ENCODE measurements at places on chromosomes 2 and 18. TPM values are rescaled to one million over a fixed set of nuclear protein-coding genes. Genes with fewer than 3 reads are reported as not detected.
A peak's percentile ranks its signal among the peaks of the same experiment; 100 is the strongest.

GRCh38 chr2:27893006-27893405 is 2.5 kb downstream of the BABAM2 start:
- H3K27me3 ChIP-seq, result no peaks in the 10 kb centered on the region
- no peak for DNase-seq
- H3K4me1 ChIP-seq, result no peaks in the 10 kb centered on the region
- no peak overlapping the region for H3K27ac ChIP-seq

DNA sequence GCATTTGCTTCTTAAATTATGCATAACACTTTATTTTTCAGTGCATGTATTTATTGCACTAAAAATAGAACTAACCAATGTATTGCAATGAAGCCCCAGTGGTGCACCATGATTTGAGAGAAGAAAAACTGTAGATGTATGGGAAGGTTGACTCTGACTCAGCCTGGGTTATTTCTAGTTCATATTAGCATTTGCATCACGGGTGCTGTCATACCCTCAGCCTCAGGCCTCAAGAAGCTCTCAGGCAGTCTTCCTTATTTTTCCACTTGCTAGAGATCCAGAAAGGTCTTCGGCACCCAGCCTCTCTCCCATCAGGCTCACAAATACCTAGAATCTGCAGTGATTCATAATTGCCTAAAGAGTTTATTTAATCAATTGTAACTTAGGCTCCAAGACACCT is 148.0 kb downstream of the DNER start:
- no peaks in the 10 kb centered on the region for H3K4me1 ChIP-seq
- no peak for DNase-seq
- H3K4me3 ChIP-seq, result no peak overlapping the region
- H3K36me3 ChIP-seq, result no peaks in the 10 kb centered on the region
- H3K27ac ChIP-seq, result no peak overlapping the region

DNA sequence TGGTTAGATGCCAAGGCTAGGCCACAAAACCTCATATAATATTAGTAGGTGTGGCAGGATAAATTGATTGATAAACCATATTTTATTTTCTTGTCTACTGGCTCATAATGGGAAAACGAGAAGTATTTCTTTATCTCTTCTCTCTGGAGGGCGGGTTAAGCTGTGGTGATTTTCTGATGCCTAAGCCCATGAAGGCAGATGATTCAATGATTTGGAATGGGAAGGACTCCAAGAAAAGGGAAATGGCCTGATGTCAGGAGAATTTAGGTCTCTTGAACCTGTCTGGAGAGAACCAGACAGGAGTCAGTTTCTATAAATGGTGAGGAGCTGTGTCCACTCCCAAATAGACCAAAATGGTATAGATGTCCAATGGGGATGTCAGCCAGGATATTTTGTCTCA is 18.7 kb upstream of the MAP4K3 start:
- H3K27me3 ChIP-seq, result no peaks in the 10 kb centered on the region
- H3K36me3 ChIP-seq, result peaks cover 13% of the 10 kb centered on the region
- H3K27ac ChIP-seq, result no peak overlapping the region
- no peak overlapping the region for H3K4me3 ChIP-seq
- DNase-seq, result no peak
- no peaks in the 10 kb centered on the region for H3K4me1 ChIP-seq

Gene PSTPIP2
- total RNA-seq, result 3.9 TPM

GRCh38 chr18:7987284-7987976 is 420.3 kb downstream of the PTPRM start:
- no peak for DNase-seq
- H3K4me3 ChIP-seq, result no peak overlapping the region
- H3K27me3 ChIP-seq, result no peaks in the 10 kb centered on the region
- no peak overlapping the region for H3K27ac ChIP-seq
- no peaks in the 10 kb centered on the region for H3K36me3 ChIP-seq

- no peak overlapping the region for H3K27ac ChIP-seq
- no peaks in the 10 kb centered on the region for H3K27me3 ChIP-seq
- H3K36me3 ChIP-seq, result no peaks in the 10 kb centered on the region
- no peaks in the 10 kb centered on the region for H3K4me1 ChIP-seq
- DNase-seq, result no peak
These were observed 28.2 kb upstream of the AMMECR1L start for GRCh38 chr2:127913808-127914457.

DNA sequence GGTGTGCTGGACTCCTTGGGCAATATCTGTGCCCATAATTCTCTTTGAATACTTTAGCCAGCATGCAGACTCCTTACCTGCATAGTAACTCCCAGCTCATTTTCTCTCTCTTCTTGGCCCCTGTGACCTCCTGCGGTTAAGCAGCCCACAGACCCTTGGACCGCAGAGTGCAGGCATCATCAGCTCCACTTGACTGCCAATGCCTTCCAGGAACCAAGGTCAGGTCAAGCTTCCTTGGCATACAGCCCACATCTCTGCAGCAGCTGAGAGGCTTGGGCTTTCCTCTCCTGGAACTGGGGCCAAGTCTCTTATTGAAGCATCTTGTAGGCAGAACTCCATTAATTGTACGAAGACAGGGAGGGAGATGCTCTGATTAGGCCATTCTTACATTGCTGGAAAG is 130.1 kb upstream of the PIEZO2 start:
- H3K4me3 ChIP-seq, result no peak overlapping the region
- DNase-seq, result no peak
- H3K4me1 ChIP-seq, result no peaks in the 10 kb centered on the region
- no peaks in the 10 kb centered on the region for H3K36me3 ChIP-seq
- H3K27me3 ChIP-seq, result no peaks in the 10 kb centered on the region
- H3K27ac ChIP-seq, result no peak overlapping the region

DNA sequence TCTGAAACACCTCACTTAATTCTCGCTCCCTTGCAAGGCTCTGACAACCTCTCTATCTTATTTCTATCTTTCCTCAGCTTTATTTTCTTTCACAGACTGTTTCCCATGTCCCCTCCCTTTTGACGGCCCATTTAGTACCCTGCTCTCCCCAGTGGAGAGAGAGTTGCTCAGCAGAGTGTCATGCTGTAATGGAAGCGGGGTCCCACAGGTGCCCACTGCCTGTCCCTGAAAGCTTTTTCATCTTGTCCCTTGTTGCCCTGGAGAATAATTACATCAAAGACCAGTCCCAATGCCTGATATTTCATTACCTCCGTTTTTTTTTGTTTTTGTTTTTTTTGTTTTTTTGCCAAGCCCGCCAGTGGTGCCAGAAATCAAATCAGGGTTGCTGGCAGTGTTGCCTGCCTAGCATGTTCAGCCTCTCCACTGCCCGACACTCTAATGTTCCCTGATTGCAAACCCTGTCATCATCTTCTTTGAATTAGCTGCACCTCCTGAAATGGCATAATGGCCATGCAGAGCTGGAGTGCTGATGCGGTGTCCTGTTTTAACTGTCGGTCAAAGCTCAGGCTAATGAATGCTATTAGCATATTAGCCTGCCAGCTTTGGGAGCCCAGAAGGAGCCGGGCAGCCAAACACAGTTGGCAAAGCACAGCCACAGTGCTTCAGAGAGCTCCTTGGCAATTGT is 71.2 kb upstream of the CAVIN2 start:
- H3K27ac ChIP-seq, result no peak overlapping the region
- no peaks in the 10 kb centered on the region for H3K27me3 ChIP-seq
- DNase-seq, result no peak
- no peaks in the 10 kb centered on the region for H3K4me1 ChIP-seq
- H3K4me3 ChIP-seq, result no peak overlapping the region
- H3K36me3 ChIP-seq, result no peaks in the 10 kb centered on the region

GRCh38 chr2:71336802-71337201 is 5.2 kb downstream of the ZNF638 start:
- no peak overlapping the region for H3K27ac ChIP-seq
- no peak overlapping the region for H3K4me3 ChIP-seq
- DNase-seq, result no peak
- H3K4me1 ChIP-seq, result peaks cover 82% of the 10 kb centered on the region
- H3K27me3 ChIP-seq, result no peaks in the 10 kb centered on the region

DNA sequence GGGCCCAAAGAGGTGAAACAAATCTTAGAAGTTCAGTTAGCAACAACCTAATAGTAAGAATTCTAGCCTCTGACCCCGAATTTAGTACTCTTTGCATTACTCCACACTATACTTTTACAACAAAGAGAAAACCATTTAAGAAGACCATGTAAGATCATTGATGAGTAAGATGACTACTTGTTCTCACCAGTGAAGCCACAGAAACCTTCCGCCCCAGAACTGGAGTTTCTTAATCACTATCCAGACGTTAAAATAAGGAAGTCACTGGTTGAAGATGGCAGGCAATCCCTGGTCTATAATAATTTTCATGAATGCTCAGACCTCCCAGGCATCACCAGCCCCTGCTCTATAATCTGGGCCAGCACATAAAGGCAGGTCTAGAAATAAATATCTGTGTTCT is 95.0 kb downstream of the TMEM163 start:
- H3K4me3 ChIP-seq, result no peak overlapping the region
- H3K4me1 ChIP-seq, result no peaks in the 10 kb centered on the region
- no peaks in the 10 kb centered on the region for H3K27me3 ChIP-seq
- H3K27ac ChIP-seq, result no peak overlapping the region

Gene CCDC148
- 0.20 TPM for total RNA-seq

Gene CASP10
- 3.5 TPM for total RNA-seq

DNA sequence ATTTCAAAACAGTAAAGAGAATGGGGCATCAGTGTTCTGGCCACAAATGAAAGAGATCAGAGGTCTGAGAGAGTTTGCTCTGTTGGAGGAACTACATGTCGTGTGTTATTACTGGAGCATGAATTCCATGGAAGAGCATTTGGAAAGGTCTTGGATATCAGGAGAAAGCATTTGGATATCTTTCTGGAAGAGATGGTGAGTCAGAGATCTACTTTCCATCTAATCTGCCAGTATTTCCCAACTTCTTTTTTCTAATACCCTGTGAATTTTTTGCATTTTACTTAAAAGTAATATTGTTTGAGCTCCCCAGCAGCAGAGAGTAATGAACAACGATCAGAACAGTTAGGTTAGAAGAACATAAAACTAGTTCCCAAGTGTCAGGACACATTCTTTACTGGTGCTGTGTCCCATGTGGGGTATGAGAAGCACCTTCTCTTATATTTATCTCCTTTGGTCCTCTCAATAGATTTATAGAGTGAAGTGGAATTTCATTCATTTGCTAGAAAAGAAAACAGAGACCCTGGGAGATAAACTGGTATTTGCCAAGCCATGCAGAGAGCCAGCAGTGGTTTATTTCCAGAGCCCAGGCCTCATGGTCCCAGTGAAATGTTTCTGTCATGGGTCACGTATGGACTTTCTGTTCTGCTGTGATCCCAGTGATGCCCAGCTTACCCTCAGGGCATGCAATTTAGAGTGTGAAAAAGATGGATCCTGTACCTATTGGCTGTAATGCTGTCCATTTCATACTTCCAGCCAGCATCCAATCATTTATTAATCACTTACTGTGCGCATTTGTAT is 130.8 kb upstream of the NT5C1B start:
- no peaks in the 10 kb centered on the region for H3K27me3 ChIP-seq
- DNase-seq, result no peak
- H3K36me3 ChIP-seq, result no peaks in the 10 kb centered on the region
- no peak overlapping the region for H3K4me3 ChIP-seq
- H3K4me1 ChIP-seq, result peaks cover 22% of the 10 kb centered on the region

- no peaks in the 10 kb centered on the region for H3K4me1 ChIP-seq
- peak; percentile 67 for DNase-seq
- no peaks in the 10 kb centered on the region for H3K36me3 ChIP-seq
These were observed 122.8 kb downstream of the LYPD1 start for GRCh38 chr2:132547090-132547687.

GRCh38 chr2:159129269-159129668 is 157.2 kb downstream of the WDSUB1 start:
- peak overlapping the region; percentile 81 for H3K27ac ChIP-seq
- DNase-seq, result no peak
- no peaks in the 10 kb centered on the region for H3K36me3 ChIP-seq
- H3K27me3 ChIP-seq, result no peaks in the 10 kb centered on the region
- H3K4me1 ChIP-seq, result peaks cover 78% of the 10 kb centered on the region
- no peak overlapping the region for H3K4me3 ChIP-seq

Gene OBSL1
- total RNA-seq, result 157 TPM

Gene EDAR
- not detected for total RNA-seq

DNA sequence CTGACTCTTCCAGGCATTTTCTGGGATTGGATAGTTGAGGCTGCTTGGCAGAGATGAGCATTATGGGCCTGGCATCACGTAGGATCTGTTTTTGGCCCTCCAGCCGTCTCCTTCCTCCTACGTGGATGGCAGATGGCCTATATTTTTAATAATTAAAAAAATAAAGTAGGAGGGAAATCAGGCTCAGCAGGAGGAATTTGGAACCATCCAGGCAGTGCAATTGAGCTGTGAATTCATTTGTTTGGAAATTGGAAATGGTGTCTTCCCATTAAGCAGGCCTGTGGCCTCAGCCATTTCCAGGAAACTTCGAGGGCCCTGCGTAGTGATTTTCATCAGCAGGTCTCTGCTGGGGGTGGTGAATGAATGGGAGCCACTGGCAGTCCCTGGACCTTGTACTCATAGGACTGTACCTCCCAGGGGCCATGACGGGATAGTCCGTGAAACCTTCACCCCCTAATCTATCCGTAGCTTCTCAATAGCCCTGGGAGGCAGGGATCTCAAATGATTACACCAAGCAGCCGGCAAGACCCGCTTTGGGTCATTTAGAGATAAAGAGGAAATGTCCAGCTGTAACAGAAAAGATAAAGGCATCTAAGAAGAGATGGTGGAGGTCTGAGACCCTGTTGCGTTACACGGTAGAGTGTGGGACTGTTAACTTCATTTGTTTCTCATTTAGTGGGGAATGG is 73.1 kb upstream of the TNP1 start:
- H3K27me3 ChIP-seq, result no peaks in the 10 kb centered on the region
- DNase-seq, result no peak

Gene RIT2
- not detected for total RNA-seq

All from right atrium auricular region (tissue), 2 donors.